ENCODE measurements at places on chromosomes 3 and 15.
A peak's percentile ranks its signal among the peaks of the same experiment; 100 is the strongest.

DNA sequence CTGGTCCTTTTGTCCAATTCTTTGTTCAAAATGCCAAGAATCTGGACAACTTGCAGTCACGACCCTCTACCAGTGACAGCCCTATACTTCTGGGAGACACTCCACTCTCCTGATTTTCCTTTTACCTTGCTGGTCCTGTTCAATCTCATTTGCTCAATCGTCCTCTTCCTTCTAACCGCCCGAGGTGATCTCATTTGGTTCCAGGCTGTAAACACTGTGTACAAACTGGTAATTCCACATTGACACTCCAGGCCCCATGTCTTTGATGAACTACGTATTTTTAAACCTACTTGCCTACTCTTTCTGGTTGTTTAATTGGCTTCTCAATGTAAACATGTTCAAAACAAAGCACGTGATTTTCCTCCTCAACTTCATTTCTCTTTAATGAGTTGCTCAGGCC lies 23.7 kb upstream of the C3orf49 start:
- no peak for DNase-seq

GRCh38 chr3:83065851-83066460 lies 1304.5 kb upstream of the GBE1 start:
- no peak for DNase-seq

DNA sequence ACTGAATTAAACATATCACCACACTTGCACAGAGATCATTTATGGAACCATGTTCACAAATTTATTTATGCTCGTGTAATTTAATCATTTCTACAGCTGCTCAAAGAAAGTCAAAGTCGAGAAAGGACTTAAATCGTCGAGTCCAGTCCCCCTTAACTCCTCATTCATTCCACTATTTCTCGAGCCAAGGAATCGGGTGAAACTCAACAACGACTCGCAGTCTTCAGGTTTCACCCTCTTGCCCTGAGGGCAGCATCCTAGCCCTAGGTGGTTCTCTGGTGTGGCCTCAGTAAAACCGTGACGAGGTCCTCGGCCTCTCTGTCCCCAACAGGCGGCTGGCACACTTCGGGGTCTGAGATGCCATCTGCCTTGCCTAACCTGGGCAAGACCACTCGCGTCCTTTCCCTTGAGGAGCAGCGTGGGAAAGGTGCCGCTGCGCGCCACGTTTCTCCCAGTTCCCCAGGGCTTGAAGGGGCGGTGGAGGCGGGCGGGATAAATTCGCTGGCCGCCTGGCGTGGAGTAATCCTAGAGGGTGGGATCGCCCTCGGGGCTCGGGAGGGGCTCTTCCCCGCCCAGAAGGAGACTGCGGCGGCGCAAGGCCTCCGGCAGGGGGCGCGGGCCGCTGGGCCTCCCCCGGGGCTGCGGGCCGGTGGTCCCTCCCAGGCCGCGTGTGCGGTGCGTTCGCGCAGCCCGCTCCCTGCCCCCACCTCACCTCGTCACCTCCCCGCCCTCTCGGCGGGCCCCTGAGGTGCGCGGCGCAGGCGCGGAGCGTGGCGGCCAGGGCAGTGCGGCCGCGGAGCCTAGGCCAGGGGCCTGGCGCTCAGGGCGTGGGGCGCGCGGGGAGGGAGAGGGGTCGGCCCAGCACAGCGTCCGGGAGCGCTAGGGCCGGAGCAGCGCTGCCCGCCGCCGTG lies at the start of gene ZNF639:
TSS of gene ZNF639 (plus strand) at position 746 of the 911 bp plus-strand sequence. CDS start 5,263 bp downstream, outside the sequence.
- peak; percentile 97 for DNase-seq

DNA sequence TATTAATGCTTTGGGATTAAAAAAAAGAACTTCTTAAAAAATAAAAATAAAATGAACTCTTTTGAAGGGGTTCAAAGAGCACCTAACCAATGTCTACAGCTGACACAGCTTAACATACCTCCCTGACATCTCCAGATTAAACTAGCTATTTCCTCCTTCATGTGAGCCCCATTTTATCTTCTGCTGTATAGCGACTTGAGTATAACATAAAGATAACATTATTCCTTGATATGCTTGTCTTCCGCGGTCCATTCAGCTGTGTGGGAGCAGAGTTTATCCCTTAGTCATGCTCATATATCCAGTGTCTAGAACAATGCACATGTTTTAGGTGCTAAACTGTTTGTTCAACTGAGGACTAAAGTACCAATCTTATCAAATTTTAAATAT lies 7.8 kb upstream of the CHRM5 start:
- DNase-seq, result no peak

DNA sequence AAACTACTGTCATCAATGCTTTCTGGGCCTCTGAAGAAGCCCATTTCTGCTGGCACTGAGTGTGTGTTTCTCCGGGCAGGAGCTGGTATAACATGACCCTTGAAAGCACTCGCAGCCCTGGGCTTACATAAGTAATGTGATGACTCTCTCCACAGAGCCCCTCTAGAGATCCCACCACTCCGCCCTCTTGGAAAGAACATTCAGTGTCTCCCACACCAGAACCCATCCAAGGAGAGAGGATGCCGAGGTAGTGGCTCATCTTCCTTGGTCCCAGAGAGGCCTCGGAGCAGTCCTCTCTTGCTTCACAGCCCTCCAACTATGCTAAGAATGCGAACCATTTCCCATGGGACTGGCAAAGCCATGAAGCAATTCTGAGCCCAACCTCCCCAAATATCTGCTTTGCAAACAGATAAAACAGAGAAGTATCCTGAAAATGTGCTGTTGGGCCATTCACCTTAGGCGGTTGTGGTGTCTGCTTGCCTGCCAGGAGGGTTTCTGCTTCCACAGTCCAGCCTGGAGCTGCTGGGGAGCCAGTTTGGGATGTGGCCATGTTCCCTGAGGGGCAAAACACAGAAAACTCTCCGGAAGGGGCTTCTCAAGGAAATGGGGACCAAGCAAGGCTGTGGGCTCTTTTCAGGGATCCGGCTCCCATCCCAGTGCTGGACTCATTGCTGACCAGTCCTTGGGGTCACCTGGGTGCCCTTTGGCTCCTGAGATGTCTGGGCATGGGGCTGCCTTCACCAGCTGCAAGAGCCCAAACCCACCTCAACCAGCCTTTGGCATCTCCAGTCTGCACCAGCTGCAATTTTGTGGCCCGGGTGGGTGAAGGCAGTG lies 47.3 kb downstream of the AMOTL2 start:
- no peak for DNase-seq

- DNase-seq, result peak; percentile 95
Measured at GRCh38 chr15:69666921-69667811, 214.5 kb downstream of the RPLP1 start.

DNA sequence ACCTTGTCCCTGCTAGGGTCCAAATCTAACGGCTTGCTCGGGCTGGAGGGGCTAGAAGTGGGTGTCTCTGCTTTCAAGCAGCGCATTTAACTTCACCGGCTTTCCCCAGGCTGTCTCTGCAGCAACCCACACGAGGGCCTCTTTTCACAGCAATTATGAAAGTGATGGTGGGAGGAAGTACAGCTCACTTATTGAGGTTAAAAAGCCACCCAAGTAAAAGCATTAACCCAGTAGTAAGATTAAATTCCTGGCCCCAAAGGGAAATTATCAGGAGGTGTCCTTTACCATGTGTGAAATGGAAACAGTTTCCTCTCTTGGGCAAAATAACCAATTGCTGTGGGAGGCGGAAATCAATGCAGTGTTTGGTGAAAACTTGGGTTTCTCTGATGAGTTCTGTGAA lies 41.1 kb downstream of the NGRN start:
- DNase-seq, result no peak

DNA sequence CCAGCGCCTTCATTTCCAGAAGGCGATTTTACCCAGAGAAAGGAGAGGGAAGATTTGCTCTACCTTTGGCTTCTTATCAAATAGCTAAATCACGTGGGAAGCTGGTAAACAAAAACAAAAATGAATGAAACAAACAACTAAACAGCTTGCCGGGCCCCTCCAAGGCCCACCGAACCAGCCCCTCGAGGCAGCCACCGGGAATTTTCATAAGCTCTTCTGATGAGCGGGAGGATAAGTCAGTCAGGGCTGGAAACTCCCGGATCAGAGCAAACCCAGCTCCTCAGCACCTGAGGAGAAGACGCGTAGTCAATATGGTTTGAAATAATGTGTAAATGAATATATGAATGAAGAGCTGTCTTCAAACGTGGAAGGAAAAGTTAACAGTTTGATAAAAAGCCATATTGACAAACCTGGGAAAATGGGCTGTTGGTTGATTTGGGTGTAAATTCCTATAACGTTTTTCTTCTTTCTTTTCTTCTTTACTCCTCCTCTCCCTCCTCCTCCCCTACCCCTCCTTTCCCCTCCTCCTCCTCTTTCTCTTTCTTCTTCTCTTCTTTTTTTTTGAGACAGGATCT lies 10.7 kb downstream of the RPLP1 start:
- no peak for DNase-seq

GRCh38 chr15:40332113-40332781 lies 8.5 kb downstream of the CCDC9B start:
- DNase-seq, result no peak

DNA sequence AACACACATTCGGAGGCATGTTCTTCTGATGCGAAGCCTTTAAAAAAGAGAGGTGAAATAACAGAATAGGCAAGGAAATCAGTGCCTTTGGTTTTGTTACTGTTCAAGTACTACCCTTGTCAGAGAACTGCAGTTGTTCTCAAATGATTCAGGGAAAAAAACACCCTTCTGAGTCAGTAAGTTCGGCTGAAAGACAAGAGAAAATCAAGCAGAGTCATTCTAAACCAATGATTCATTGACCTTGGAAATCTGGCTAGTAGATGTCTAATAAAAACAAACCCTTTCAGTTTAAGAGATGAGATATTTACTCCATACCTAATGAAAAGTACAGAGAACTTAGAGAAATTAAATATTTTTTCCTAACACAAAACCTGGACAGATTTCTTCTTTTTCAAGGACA lies 72.7 kb upstream of the ABI3BP start:
- no peak for DNase-seq

GRCh38 chr3:151751161-151751560 lies 17.4 kb downstream of the AADACL2 start:
- DNase-seq, result no peak

DNA sequence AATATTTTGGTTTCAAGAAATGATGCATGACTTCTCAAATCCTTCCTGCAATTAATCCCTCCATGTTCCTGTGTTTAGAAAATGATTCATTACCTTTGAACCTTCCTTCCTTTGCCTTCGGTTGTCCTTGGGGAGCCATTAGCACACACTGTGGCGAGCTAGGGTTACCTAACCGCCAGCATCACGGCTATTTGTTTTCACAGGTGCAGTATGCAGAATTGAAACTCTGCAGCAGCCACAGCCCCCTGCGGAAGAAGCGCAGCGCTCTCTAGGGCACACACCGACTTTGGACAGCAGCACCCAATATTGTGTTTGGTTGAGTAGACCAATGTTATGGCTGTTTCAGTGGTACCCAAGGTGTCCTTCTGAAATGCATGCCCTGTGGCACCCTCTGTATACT lies 247.4 kb downstream of the MCTP2 start:
- DNase-seq, result peak; percentile 15

- DNase-seq, result no peak
Measured at GRCh38 chr3:49471856-49472495, 1.9 kb downstream of the DAG1 start.

DNA sequence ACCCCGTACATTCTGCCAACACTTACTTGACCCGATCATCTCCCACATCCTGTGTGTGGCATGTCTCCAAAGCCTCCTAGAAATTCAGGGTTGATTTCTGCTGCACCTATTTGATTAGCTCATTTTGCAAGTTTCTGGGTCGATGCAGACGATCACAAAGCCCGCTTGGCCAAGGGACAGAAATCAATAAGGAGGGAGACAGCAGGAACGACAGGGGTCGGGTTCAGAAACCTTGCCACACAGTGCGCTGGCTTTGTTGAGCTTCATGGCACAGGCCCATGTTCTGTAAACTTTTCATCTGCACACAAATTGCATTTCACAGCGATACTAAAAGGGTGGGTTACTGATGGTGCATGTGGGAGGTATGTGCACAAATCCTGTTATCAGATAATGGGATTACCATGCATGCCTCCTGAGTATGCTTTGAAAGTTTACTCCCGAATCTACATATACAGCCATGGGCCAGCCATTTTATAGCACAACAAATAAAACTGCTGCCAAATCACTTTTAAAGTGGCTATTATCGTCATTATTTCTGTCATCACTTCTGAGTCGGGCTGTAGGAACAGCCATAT lies 95.9 kb upstream of the ATP11B start:
- DNase-seq, result no peak

DNA sequence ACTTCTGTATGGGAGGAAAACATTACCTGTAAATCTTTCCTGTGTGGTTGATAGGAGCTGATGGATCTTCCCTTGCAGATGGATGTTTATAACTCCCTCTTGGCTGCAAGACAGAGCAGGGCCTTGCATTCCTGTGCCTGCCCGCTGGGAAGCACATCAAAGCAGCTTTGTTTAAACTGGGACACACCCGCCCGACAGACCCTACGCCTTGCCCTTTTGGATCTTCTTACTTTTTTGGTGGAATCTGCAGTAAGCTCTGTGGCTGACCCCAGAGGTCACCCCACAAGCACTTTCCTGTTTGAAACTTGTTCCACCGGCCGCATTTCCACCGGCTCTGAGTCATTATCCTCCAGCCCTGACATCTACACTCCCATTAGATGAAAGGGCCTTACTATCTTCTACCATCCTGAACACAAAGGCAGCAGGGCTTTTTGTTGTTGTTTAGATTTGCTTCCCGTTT lies 244.1 kb upstream of the STT3B start:
- peak; percentile 51 for DNase-seq

GRCh38 chr3:158562674-158563073 lies 8.3 kb upstream of the MLF1 start:
- DNase-seq, result no peak
